ENCODE measurements at places on chromosomes 7 and 10. TPM values are rescaled to one million over a fixed set of nuclear protein-coding genes. Genes with fewer than 3 reads are reported as not detected.

LOXL4 gene
- 39.8 TPM for polyA plus RNA-seq

ITPRID1 gene
- not detected for polyA plus RNA-seq

C7orf57 gene
- not detected for polyA plus RNA-seq

AKR1C4 gene
- polyA plus RNA-seq, result not detected

OR2A42 gene
- polyA plus RNA-seq, result 0.02 TPM

DNA sequence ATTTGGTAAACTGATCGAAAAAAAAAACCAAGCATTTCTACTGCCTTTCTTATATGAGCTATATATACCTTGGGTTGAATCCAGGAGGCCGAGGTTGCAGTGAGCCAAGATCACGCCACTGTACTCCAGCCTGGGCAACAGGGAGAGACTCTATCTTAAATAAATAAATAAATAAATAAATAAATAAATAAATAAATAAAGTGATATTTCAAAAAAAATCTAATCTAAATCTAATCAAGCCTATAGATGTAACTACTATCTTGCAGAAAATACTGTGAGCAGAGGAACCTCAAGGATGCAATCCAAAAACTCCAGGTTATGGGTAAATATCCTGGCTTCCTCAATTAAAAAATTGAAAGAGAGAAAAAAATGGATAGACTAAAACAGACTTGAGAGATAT, 71.2 kb upstream of the SLF2 start:
- no peak for DNase-seq

DNA sequence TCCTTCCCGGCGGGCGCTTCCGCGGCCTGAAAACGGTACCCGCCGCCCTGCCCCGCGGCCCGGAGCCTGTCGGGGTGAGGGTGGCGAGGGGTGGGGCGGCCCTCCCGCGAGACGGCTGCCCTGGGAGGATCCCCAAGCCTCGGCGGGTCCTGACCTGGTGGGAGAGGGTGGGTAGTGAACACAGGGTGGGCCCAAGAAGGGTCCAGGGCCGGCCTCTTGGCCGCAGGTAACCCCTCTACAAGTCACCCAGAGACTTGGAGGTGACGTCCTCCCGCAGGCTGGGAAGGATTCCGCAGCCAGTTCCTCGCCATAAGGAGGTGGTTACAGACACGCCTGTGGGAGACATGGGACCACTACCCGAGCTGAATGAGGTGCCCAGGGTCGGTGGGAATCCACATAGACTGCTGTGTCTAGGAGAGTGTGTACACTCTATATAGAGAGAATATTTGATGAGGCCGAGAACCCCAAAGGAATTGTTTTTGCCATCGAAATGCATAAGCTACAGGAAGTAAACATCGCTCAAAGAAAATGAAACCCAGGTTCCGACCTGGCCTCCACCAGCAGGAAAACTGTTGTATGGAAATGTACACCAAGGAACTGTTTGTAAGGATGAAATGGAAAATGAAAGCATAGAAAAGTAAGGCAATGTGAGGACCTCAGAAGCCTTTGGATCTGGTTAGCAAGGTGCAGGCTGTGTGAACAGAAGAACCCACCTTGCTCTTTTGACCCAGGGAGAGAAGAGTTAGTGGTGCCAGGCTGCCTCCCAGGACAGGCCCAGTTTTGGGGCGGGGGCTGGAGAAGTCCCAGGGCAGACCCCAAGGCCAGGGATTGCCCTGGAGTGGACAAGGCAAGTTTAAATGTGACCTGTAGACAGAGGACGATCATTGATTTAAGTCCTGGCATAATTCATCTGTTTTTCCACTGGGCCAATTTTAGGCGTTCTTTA, 659 bp downstream of the OPTN start:
- DNase-seq, result peak; percentile 42

DNA sequence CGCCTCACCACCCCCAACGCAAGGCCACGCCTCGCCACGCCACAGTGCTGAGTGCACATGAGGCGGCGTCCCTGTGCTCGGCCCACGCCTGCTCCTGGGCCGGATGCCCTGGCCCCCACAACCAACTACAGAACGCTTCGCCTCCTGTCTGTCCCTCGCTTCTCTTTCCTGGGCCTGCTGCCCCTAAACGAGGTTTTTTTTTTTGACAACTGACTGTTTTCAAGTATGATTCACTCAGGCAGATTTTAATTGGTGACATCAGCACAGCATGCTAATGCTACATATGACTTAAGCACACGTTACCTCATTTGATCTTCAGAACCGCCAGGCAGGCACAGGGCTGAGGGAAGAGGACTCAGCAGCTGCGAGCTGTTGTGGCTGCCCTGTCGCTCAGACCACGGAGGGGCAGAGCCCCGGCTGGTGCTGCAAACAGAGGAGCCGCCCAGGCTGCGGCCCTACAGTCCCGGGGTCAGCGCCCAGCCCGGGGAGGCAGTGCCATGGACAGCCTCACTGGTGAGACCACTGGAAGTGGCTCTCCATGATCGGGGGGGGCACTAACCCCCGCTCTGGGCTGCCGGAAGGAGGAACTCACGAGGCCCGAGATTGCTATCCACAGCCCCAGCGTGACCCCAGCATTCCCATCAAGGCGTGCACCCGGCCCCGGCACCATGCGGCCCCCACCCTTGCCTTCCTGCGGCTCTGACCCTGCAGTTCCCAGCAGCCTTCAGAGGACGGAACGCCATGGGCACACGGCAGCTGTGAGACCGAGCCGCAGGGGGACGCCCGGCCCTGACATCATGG, 212.8 kb downstream of the MAD1L1 start:
- DNase-seq, result peak; percentile 94

- DNase-seq, result no peak
Observed at GRCh38 chr10:44053391-44053790, 331.5 kb downstream of the CXCL12 start.

DNA sequence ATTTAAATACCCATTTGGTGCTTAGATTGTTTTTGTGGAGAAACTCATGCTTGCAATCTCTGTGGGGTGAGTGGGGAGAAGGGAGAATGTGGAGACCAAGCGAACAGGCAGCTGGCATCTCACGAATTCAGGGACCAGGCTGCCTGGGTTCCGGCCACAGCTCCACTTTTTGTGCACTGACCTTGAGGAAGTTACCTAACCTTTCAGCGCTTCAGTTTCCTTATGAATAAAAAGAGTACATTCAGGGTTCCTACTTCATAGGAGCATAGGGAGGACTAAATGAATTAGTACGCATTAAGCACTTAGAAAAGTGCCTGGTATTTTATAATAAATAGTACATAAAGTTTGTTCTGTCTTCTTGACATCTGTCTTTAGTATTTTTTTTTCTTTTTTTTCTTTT, 72.5 kb downstream of the PRTFDC1 start:
- DNase-seq, result no peak
